ENCODE measurements at places on chromosomes 1 and 21.

DNA sequence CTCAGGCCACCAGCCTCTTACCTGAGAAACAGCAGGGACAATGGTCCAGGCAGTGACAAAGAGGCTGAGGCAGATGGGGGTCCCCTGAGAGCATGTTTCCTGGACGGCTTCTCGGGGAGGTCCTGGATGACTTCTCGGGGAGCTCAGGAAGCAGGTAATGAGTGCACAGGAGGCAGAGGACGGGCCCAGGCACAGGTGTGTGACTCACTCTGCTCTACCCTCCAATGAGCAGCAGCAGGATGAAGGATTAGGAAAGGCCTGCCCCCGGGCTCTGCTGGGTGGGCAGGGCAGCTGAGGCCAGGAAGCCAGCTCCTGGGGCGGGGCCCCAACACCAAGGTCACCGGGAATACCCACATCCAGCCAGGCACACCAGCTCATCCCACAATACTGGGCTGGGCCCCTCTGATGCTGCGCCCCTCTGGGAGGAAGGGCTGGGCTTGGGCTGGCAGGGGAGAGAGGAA is 17.2 kb upstream of the PTAFR start:
- DNase-seq, result no peak

GRCh38 chr1:182713939-182714338 is 29.6 kb upstream of the RGS8 start:
- DNase-seq, result no peak

GRCh38 chr1:62637392-62638105 is 40.2 kb downstream of the ANGPTL3 start:
- DNase-seq, result no peak

GRCh38 chr21:37079211-37079824 is 6.3 kb downstream of the TTC3 start:
- DNase-seq, result no peak

DNA sequence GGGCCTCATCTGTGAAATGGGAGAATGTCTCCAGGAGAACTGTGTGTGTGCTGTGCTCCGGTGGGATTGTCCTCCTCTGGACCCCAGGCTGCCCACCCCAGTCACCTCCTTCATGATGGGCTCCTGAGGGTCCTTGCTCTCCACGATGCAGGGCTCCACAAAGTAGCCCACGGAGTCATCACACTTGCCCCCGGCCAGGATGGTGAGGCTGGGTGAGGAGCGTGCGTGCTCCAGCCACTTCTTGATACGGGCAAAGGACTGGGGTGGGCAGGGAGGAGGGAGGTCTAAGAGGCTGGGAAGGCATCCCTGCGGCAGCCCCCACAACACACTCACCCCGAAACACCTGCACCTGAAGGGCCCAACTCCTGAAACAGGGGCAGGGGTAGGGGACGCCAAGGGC is 16.8 kb upstream of the TAS1R2 start:
- DNase-seq, result no peak

DNA sequence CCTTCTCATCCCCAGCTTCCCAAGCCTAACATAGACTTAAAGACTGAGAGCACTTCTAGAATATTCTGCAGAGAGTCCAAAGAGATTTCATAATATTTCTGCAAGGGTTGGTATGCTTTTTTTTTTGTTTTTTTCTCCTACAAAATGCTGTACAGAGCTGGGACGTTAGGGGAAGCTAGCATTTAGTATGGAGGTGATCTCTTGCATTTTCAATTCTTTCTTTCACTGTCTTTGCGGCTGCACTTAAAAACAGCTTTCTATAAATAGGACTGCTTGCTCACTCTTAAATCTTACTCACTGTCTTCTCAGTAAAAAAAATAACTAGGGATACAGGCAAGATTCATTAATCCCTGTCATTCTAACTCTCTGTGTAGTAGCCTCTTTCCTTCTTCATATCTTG is 7.4 kb downstream of the DSCAM start:
- DNase-seq, result no peak

DNA sequence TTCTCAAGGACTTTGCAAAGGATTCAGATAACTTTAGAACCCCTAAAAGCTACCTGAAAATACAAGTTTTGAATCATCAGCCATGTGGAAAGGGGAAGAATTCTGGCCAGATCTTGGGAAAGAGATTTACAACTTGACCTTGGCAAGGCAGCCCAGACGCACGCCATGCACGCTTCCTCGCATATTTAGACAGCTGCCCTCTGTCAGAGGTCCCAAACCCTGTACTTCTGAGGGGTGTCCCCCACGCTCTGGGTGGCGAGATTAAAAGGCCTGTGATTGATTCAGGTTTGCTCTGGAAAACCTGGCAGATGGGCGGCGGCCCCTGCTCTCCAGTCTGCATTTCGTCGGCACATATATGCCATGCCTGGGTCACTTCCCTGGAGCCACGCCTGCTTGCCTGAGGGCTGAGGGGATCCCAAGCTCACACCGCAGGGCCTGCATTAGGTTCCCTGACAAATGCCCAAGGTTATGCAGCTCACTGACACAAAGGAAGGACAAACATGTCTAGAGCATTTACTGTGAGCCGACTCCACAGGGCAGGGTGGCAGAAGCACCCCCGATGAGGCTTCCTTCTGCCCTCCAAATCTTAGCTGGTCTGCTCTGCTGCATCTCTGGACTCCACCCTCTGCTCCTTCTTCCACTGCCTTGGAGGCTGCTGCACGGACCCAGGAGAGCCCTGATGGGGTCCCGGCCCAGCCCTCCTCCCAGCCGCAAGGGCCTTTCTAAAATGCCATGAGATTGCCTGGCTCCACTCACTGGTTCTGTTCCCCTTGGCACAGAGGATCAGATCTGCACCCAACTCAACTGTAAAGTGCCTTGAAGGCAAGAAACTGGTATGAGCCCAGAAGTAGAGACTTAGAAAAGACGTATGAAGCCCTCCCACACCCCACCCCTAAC is 103.9 kb downstream of the BCAR3 start:
- no peak for DNase-seq

DNA sequence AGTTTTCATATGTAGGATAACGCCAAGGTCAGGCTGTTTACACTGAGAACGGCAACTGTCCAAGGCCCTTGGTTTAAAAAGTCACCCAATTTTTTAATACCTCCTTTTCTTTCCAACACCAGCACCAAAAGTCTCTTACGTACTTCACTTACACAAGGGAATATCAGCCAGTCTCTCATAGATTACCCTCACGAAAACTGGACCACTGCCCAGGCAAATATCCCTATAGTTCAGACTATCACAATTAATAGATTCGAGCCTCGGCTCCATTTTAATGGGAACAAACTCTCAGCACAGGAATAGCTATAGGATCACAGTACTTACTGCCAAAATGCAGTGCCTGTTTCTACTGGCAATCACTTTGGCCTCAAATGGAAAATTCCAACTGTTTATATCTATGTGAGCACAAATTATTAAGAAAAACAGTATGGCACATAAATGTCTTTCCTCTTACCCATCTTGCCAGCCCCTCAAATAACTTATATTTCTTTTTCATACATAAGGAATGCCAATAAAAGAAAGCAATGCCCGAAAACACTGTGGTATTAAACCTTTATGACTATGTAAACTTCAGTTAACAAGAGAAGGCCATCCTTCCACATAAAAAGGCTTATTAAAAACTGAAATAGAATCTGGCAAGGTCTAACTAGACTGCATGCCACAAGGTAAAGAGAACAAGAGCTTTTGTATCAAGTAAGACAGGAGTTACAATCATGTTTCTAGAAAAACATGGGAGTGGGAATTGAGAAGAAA is 97.8 kb downstream of the SLC45A1 start:
- DNase-seq, result no peak
